ENCODE measurements at places on chromosomes 11 and 22. TPM values are rescaled to one million over a fixed set of nuclear protein-coding genes. Genes with fewer than 3 reads are reported as not detected.
A peak's percentile ranks its signal among the peaks of the same experiment; 100 is the strongest.

Gene LDHAL6A
- not detected for total RNA-seq

Gene GGTLC2
- not detected for total RNA-seq

GRCh38 chr11:132056689-132057088 is 686.3 kb downstream of the NTM start:
- no peak overlapping the region for H3K4me3 ChIP-seq
- H3K4me1 ChIP-seq, result no peaks in the 10 kb centered on the region
- no peaks in the 10 kb centered on the region for H3K27me3 ChIP-seq
- no peak for DNase-seq

DNA sequence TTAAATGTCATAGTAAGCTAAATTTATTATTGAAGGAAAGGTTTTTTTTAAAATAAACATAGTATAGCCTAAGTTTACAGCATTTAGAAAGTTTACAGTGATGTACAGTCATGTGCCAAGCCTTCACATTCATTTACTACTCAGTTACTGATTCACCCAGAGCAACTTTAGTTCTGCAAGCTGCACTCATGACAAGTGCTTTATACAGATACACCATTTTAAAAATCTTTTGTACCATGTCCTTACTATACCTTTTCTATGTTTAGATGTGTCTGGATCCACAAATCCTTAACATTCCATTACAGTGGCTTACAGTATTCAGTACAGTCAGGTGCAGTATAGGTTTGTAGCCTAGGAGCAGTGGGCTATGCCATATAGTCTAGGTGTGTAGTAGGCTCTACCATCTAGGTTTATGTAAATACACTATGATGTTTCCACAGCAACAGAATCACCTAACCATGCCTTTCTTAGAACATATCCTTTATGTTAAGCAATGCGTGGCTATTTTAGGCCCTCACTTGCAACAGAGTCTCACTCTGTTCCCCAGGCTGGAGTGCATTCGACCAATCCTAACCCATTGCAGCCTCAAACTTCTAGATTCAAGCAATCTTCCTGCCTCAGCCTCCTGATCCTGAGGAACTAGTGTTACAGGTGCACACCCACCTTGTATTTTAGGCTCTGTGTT is 79.5 kb upstream of the SLC25A18 start:
- H3K4me1 ChIP-seq, result no peaks in the 10 kb centered on the region
- DNase-seq, result no peak
- H3K27me3 ChIP-seq, result peaks cover 11% of the 10 kb centered on the region
- H3K27ac ChIP-seq, result no peak overlapping the region
- no peak overlapping the region for H3K4me3 ChIP-seq
- no peaks in the 10 kb centered on the region for H3K36me3 ChIP-seq

Gene APOBEC3A
- not detected for total RNA-seq

DNA sequence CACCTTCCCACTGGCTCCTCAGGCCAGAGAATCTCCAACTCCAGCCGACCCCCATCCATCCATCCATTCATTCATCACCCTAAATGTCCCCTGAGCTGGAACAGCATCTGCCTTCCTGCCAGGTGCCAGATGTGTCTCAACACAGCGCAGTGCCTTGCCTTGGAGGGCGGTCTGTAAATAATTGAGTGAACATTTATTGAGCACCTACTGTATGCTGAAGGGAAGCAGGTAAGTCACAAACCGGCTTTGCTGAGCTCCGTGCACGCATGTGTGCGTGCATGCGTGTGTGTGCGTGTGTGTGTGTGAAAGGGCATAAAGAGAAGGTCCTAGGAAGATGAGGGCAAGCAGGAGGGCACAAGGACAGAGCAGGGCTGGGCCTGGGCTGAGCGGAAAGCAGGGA is 10.2 kb downstream of the KCNJ4 start:
- no peak for DNase-seq
- H3K36me3 ChIP-seq, result no peaks in the 10 kb centered on the region
- peaks cover 10% of the 10 kb centered on the region for H3K27me3 ChIP-seq
- no peaks in the 10 kb centered on the region for H3K4me1 ChIP-seq

Gene SYT8
- total RNA-seq, result 0.60 TPM

Gene SCGB1C1
- not detected for total RNA-seq

GRCh38 chr22:32809786-32810554 is 8.5 kb downstream of the TIMP3 start:
- peaks cover 70% of the 10 kb centered on the region for H3K4me1 ChIP-seq
- peaks cover 2% of the 10 kb centered on the region for H3K36me3 ChIP-seq
- H3K27ac ChIP-seq, result peak overlapping the region; percentile 62
- H3K27me3 ChIP-seq, result no peaks in the 10 kb centered on the region
- DNase-seq, result no peak

GRCh38 chr11:13667245-13667644 is 1.2 kb upstream of the FAR1 start:
- no peak for DNase-seq
- H3K36me3 ChIP-seq, result no peaks in the 10 kb centered on the region
- H3K4me1 ChIP-seq, result no peaks in the 10 kb centered on the region
- H3K4me3 ChIP-seq, result no peak overlapping the region
- H3K27me3 ChIP-seq, result no peaks in the 10 kb centered on the region
- no peak overlapping the region for H3K27ac ChIP-seq
